Aorta (tissue), 5 donors: ENCODE measurements at places on chromosomes 13 and 19.
A peak's percentile ranks its signal among the peaks of the same experiment; 100 is the strongest.

GRCh38 chr19:51824281-51825005, 29.5 kb downstream of the FPR3 start:
- H3K4me3 ChIP-seq = no peak overlapping the region
- H3K36me3 ChIP-seq = no peaks in the 10 kb centered on the region
- H3K27ac ChIP-seq = no peak overlapping the region
- DNase-seq = no peak

- H3K36me3 ChIP-seq = no peaks in the 10 kb centered on the region
- peak; percentile 66 for DNase-seq
- H3K4me3 ChIP-seq = peak overlapping the region; percentile 66
These were observed 1.1 kb upstream of the ZNF581 start for GRCh38 chr19:55642153-55643002.

DNA sequence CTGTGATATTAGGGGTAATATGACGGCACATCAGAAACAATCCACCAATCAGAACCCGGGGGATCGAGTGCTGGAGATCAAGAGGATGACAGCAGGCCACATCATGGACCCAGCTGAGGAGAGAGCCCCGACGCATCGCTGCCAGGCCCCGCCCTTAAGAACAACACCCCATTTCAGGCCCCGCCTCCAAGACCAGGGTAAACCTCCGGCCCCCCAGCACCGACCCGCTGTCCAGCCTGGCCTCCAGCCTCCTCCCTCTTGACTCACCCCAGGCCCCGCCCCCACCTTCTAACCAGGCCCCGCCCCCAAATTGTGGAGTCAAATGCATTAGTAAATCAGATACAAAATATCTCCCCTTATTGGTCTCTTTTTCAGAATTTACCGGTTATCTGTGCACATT, 4.7 kb upstream of the ZNF611 start:
- no peaks in the 10 kb centered on the region for H3K36me3 ChIP-seq
- H3K4me1 ChIP-seq = no peaks in the 10 kb centered on the region
- no peak for DNase-seq
- H3K27me3 ChIP-seq = no peaks in the 10 kb centered on the region
- no peak overlapping the region for H3K4me3 ChIP-seq

GRCh38 chr13:68714292-68714691, 1393.3 kb upstream of the ATXN8OS start:
- H3K36me3 ChIP-seq = no peaks in the 10 kb centered on the region
- H3K27me3 ChIP-seq = no peaks in the 10 kb centered on the region
- H3K4me1 ChIP-seq = no peaks in the 10 kb centered on the region

DNA sequence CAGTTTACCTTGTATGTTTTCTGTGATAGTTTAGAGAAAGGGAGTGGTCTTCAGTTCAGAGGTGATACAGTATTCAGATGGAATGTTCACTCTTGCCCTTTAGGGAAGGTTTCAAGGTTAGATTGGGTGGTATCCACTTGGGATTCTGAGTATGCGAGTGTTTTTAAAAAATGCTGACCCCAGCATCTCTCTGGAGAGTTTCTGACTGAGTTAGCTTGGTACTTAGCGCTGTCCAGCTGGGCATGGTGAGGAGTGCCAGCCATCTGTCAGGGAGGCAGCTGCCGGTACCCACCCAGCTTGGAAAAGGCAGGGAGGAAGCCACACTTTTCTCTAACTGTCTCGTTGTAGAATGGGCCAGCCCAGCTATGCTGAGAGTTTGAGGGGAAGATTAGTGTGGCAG, 63.3 kb downstream of the ARHGEF7 start:
- H3K36me3 ChIP-seq = no peaks in the 10 kb centered on the region
- no peaks in the 10 kb centered on the region for H3K27me3 ChIP-seq
- no peak overlapping the region for H3K4me3 ChIP-seq
- peak; percentile 66 for DNase-seq
- peak overlapping the region; percentile 38 for H3K27ac ChIP-seq
- H3K4me1 ChIP-seq = peaks cover 9% of the 10 kb centered on the region

GRCh38 chr13:32035716-32036115, 4.1 kb downstream of the FRY start:
- no peaks in the 10 kb centered on the region for H3K27me3 ChIP-seq
- peaks cover 3% of the 10 kb centered on the region for H3K4me1 ChIP-seq
- H3K27ac ChIP-seq = no peak overlapping the region

- H3K27me3 ChIP-seq = peaks cover 2% of the 10 kb centered on the region
- H3K27ac ChIP-seq = peak overlapping the region; percentile 51
- no peaks in the 10 kb centered on the region for H3K36me3 ChIP-seq
These were observed 1.3 kb upstream of the INTS6 start for GRCh38 chr13:51453959-51454703.

GRCh38 chr19:29467824-29468401, 57.9 kb upstream of the VSTM2B start:
- H3K27ac ChIP-seq = no peak overlapping the region
- no peaks in the 10 kb centered on the region for H3K36me3 ChIP-seq
- no peaks in the 10 kb centered on the region for H3K27me3 ChIP-seq
- H3K4me1 ChIP-seq = no peaks in the 10 kb centered on the region

DNA sequence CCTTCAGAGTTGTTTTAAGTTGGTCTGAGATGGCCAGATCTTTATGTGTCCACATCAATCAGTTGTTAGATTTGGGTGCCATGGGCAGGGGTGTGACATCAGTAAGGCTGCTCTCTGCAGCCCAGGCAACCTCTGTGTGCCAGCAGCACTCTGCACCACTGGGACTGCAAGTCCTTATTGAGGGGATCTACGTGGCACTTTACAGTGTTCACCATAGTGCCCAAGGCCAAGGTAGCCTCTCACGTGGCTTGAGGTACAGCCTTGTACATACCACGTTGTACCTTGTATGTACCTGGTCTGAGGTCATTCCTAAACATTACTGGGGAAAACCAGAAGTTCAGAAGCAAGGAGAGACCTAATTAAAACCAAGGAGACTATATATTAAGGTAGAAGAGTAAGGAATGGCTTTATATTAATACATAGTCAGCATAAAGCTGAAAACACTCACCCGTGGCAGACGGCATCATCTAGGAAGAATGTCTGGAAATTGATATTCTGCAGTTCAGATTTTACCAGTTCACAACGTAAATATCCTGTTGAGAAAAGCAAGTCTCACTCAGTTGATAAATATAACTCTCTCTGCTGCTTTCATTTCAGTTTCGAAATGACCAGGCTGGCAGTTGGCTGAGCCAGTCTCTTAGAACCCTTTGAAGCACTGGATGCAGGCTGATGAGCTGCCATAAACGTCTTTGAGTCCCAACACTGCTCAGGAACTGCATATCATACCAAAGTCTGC, 128.8 kb downstream of the ZDHHC20 start:
- no peaks in the 10 kb centered on the region for H3K4me1 ChIP-seq
- H3K36me3 ChIP-seq = no peaks in the 10 kb centered on the region
- H3K4me3 ChIP-seq = no peak overlapping the region
- no peak for DNase-seq
- no peaks in the 10 kb centered on the region for H3K27me3 ChIP-seq
